ENCODE measurements at places on chromosomes 5 and 9.

GRCh38 chr5:133885566-133885965 lies 82.9 kb downstream of the C5orf15 start:
- DNase-seq, result no peak

DNA sequence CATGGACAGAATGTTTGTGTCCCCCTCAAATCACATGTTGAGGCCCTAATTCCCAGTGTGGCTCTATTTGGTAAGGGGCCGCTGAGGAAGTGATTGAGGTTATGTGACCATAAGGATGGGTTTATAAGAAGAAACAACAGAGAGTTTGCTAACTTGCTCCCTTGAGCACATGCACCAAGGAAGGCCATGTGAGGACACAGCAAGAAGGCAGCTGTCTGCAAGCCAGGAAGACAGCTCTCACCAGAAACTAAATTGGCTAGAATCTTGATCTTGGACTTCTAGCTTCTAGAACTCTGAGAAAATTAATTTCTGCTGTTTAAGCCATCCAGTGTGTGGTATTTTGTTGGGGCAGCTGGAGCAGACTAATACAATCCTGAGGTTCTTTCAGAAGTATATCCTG lies 35.2 kb upstream of the CDC42SE2 start:
- no peak for DNase-seq

DNA sequence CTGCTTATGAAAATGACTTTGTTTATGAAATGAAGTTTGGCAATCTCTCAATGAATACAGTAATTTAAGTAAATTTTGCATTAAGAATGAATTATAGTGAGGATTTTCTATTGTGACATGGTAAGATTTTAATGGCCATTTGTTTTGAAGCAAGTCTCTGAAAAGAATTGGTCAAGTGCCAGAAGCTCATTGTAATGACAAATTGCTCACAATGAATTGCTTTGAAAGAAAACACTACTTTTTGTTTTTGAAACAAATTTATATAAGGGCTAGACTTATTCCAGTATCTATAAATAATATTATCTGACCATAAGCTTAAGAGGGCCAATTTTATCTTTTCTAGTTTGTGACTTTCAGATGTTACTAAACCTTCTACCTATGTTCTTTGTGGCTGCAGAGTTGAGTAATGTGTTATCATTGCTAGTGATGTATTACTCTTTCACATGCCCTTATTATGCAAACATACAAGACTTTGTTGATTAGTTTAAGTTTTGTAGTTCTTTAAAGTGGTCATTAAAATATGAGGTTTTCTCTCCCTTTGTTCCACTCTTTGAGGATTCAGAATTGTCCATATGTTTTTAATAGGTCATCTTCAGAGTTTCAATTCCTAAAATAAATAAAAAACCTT lies 93.0 kb upstream of the ZNF608 start:
- DNase-seq, result no peak

GRCh38 chr5:129541648-129542251 lies 81.7 kb downstream of the ADAMTS19 start:
- no peak for DNase-seq

DNA sequence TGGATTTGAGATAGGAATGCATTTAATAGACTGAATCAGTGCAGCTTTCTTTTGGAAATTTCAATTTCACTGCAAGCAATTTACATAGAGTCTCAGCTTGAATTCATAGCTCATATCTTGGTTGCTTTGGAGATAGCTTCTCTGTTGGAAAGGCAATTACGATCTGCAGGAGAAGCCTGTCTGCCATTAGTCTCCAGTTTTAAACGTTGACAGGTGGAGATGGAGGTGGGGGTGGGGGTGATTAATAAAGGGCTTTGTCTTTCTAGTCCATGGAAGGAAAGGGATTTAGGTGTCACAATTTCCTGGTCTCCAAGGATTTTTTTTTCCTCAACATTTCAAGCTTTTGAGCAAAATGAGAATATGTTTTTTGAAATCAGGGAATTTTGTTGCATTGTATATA lies 184.7 kb downstream of the CARTPT start:
- no peak for DNase-seq

GRCh38 chr9:2765250-2765880 lies 48.1 kb downstream of the KCNV2 start:
- DNase-seq, result no peak

- no peak for DNase-seq
Measured at GRCh38 chr5:179908528-179908927, 831 bp upstream of the TBC1D9B start.

DNA sequence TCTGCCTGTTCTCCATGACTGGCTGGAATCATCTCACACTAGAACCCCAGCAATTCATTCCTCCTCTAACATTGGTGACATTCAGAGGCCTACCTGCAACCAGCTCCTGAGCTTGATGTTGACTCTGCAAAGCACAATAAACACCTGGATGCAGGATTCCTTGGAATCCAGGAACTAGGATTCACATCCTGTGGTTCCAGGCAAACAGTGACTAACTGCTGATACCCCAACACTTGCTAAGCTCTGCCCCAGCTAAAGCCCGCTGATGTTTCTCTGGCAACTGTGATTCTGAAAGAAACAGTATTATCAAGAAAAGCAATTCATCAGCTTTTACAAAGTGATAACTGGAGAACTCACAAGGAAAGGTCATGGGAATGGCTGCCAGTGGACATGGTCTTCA lies 29.2 kb downstream of the SUSD1 start:
- no peak for DNase-seq

Data from NK-92 treated with Interleukin-12 subunit alpha and Interleukin-12 subunit beta, amount 100 ng/mL, for 24 hours (cell line).